Activated naive CD4-positive, alpha-beta T cell treated with anti-CD3 and anti-CD28 coated beads for 36 hours (primary cell): ENCODE measurements at places on chromosomes 1 and 21.
A peak's percentile ranks its signal among the peaks of the same experiment; 100 is the strongest.

GRCh38 chr21:25890001-25890400 lies 155.2 kb downstream of the GABPA start:
- DNase-seq: no peak

GRCh38 chr1:67618285-67619018 lies 66.5 kb upstream of the GADD45A start:
- no peak for DNase-seq

DNA sequence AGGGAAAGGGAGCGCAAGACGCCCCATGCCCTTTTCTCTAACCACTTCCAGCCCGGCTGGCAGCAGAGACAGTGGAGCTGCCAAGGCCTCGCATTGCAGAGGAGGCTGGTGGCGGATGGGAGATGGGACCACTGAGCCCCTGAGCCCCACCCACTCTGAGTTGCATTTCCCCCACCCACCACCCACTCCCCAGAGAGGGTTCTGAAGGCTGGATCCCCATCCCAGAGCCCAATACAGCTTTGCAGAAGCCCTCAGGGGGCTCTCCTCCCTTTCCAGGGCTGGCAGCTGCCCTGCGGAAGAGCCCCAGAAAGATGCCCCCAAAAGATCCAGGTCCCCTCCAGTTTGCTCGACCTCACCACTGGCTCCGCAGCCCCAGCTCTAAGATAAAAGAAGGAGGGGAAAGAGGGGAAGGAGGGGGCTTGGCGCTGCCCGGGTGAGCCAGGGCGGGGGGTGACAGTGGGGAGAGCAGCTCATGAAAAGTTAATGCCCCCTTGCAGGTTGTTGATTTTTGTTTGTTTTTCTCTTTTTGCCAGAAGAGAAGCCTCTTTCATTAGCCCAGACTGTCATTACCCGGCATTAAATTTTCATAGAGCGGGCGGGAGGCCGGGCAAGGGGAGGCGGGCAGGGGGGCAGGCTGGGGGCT lies 38.4 kb upstream of the CASZ1 start:
- DNase-seq: no peak

GRCh38 chr1:160125746-160126145 lies 10.2 kb downstream of the ATP1A2 start:
- no peak for DNase-seq

- DNase-seq: no peak
Measured at GRCh38 chr1:226867461-226868054, 2.9 kb upstream of the PSEN2 start.

- peak; percentile 47 for DNase-seq
Measured at GRCh38 chr1:246566813-246567645, 773 bp downstream of the CNST start.

GRCh38 chr1:114540272-114540671 lies 29.3 kb upstream of the TRIM33 start:
- no peak for DNase-seq

DNA sequence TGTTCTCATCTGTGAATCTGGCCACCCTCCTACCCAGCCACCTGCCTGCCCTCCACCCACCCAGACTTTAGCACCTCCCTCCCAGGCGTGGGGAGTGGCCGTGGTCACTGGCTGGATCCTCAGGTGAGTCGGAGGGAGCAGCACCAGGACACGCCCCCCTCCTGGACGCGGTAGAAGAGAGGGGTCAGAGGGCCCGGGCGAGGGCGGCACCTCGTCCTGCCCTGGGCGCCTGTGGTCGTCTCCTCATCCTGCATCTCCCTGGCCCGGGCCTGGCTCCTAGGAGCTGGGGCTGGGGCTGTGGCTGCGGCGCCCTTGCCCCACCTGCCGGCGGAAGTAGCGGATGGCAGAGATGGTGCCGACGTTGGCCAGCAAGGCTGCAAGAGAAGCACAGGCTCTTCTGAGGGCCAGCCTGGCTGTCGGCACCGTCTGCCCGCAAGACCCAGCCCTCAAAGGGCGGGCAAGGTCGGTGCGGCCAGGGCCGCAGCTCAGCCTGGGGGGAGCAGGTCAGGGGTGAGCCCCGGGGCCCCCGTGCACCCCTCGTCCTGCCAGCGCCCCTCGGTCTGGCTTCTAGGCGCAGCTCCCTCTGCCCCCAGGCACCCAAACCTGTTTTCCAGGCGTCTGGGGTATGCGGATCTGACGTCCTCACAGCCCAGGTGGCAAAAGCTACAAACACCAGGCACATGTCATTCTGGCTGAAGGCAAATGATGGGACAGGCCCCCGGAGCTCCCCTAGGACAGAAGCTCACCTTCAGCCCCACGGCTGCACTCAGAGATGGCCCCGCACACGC lies 5.8 kb downstream of the PERM1 start:
- DNase-seq: peak; percentile 79

DNA sequence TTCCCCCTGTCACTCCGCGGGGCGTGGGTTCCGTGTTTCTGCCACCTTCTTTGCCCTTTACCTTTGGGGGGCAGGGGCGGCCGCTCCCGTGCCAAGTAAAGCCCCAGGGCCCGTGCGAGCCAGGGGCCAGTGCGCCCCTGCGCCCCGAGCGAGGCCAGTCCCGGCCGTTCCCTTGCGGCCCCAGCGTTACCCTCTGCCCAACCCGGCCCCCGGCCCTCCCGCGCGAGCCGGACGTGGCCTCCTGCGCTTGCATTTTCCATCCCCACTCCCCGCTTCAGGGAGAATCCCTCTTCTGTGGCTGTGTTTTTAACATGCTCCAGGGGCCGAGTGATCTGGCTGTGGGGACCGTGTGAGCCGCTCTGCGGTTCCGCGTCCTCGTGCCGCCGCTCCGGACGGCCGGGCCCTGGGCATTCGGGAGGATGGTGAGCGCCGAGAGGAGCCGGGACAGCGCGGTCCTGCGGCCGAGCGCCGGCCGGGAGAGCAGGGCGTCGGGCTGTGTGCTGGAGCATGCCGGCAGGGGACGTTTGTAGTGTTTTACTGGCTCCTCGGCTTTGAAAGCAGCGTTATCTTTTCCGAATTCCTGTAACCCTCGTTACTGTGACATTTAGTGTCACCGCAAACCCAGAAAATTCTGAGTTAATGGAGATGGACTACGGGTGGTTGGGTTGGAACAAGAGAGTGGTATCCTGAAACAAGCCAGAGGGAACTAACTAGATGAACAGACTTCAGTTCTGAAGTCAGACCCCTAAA lies 1.0 kb downstream of the GALNT2 start:
- peak; percentile 49 for DNase-seq

DNA sequence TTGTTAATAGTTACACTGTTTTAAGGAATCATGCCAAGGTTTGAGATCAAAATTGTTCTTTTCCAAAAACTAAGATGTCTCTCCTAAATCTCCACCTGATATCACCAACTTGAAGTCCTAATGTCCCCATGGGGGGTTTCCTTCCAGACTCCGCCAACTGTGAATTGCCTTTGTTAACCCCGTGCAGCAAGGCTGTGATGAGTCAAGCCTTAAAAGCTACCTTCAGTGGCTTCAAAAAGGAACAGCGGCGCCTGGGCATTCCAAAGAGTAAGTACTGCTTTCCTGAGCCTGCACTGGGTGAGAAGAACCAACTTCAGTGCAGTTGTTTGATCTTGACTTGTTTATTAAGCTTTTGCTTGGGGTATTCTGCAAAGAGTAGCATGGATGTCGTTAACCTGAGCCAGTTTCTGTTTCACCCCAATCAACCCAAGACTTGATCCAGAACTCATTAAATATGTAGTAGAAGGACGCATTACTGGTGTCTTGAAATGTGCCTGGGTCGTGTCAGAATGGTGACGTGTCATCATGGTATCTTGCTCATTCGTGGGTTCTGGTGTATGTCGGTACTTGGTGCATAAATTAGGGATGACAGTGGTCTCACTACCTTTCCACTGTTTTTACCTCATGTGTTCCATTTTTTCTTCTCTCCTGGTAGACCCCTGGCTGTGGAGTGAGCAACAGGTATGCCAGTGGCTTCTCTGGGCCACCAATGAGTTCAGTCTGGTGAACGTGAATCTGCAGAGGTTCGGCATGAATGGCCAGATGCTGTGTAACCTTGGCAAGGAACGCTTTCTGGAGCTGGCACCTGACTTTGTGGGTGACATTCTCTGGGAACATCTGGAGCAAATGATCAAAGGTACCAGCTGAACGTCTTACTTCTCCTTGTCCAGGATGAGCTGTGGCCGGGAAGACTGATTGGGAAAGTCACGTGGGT lies 8.7 kb downstream of the ETS2 start:
- DNase-seq: no peak

DNA sequence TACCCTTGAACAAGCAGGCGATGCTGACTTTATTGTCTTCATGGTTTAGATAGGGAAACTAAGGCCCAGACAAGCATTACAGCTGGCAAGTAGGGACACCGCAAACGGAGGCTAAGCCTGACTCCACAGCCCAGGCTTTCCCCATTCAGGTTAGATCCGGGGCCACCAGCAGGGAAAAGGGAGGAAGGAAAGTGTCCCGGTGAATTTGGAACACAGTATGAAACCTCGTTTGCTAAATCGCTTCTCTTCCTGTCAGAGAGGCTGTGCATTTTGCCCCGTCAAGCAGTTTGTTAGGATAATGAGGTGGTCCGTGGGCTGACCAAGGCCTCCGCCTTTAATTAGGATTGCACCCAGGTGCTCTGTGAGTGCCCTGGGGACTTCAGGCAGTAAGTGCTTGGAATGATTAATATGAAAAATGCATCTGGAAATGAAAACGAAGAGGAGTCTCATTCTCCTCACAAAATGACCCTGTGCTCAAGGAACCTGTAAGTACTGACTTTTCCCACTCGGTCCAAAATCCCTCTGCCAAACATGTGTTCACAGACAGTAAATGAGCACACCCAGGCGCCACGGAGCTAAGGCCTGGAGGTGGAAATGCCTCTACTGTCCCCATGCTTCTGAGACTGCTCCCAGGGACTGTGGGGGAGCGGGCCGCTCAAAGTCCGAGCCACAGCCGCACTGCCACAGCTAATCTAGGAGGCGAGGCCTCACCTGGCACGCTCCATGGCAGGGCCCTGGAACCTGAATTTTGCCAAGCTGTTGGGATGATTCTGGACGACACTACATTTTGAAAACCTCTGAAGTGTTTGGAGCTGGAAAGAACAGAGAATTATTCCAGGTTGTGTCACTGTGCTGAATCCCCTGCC lies 234.1 kb downstream of the SDCCAG8 start:
- DNase-seq: no peak

- DNase-seq: no peak
Measured at GRCh38 chr1:38326856-38327255, 280.3 kb upstream of the POU3F1 start.

GRCh38 chr1:182299728-182300616 lies 91.6 kb downstream of the GLUL start:
- DNase-seq: peak; percentile 55

- DNase-seq: no peak
Measured at GRCh38 chr1:192566657-192567056, 8.9 kb upstream of the RGS1 start.

- no peak for DNase-seq
Measured at GRCh38 chr1:43311521-43311920, 10.7 kb downstream of the TIE1 start.

DNA sequence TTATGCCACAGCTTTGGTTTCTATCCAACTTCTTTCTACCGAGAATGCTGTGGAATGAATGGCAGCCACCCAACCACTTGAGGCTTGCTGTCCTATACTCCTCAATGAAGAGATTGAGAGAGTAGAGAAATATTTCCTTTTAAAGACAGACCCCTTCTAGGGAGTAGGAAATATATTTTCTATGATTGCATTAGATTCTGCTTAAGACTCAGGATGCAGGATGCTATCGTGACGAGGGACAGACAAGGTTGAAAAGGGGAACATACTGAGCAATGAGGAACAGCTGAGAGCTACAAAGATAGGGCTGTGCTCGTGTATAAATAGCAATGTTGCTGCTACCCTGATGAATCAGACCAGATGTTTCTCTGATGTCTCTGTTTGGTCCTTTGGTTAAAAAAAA lies 7.1 kb upstream of the RASAL2 start:
- DNase-seq: no peak

DNA sequence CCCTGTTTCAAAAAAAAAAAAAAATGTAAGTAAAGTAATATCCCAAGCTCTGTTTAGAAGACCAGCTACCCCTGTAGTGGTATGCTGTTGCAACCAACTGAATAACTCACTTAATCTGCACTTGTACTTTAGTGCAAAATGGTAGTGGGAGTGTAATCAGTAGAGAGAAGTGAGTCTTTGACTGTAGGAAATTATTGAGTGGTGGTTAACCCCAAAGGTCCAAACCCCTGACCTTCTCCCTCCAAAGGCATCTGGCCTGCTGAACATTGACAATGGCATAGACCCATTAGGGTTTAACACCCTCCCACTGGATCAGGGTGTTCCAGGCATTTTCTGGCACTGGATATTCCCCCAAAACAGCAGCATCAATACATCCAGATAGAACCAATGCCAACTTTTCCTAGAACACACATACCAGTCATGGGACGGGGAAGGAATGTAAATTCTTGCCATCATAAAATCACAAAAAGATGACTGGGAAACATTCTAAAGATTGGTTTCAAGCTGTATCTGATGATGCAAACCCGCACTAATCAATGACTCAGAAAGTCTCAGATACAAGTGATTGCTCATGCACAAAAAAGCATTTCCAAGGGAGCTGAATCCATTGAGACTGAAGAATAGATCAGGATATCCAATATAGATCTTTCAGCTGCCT lies 110.3 kb downstream of the MRPL39 start:
- no peak for DNase-seq

DNA sequence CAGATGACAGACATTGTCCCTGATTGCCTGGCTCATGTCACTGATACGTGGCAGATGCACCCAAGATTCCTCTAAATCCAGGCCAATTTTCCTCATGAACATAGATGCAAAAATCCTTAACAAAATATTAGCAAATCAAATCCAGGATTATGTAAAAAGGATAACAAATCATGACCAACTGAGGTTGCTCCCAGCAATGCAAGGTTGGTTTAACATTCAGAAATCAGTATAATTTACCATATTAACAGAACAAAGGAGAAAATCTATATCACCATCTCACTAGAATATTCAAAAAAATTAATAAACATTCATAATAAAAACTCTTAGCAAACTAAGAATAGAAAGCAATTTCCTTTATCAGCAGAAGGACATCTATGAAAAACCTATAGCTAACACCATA lies 39.7 kb downstream of the FAF1 start:
- DNase-seq: no peak

- DNase-seq: no peak
Measured at GRCh38 chr1:97824200-97824599, 96.6 kb downstream of the DPYD start.

- no peak for DNase-seq
Measured at GRCh38 chr1:35379317-35380000, 111.0 kb downstream of the ZMYM4 start.

DNA sequence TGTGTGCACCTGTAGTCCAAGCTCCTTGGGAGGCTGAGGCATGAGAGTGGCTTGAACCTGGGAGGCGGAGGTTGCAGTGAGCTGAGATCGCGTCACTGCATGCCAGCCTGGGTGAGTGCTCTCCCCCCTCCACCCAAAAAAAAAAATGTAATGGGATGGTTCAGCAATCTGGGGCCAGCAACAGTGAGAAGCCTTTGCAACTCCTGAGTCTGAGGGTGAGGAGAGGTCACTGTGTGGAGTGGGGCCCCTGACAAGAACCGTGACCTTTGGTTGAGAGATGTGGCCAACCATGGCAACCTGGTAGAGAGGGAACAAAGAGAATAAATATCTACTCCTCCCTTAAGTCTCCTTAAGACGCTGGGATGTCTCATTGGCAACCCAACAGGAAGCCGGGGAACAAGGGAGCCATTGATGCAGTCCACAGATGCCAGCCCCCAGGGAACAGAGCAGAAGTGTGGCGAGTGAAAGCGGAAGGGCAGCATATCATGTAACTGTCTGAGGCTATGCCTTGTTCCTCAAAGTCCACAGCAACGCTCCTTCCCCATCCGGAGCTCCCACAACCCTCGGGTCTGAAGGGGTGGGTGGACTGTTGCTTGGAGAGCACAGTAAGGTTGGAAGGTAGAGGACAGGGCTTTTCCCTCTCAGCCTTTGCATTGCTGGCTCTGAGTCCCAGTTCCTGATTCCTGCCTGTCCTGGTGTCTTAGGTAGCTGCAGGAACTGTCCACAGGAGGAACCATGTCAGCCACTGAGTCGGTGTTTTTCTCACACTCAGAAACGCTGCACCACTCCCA lies 8.3 kb downstream of the TRNP1 start:
- DNase-seq: no peak
